ENCODE measurements at places on chromosomes 5 and 9. TPM values are rescaled to one million over a fixed set of nuclear protein-coding genes. Genes with fewer than 3 reads are reported as not detected.

CAVIN4 gene
- 0.69 TPM for total RNA-seq

PHYHD1 gene
- 71.2 TPM for total RNA-seq

HMMR gene
- total RNA-seq = 1.4 TPM

TIGD6 gene
- total RNA-seq = 7.7 TPM

DNA sequence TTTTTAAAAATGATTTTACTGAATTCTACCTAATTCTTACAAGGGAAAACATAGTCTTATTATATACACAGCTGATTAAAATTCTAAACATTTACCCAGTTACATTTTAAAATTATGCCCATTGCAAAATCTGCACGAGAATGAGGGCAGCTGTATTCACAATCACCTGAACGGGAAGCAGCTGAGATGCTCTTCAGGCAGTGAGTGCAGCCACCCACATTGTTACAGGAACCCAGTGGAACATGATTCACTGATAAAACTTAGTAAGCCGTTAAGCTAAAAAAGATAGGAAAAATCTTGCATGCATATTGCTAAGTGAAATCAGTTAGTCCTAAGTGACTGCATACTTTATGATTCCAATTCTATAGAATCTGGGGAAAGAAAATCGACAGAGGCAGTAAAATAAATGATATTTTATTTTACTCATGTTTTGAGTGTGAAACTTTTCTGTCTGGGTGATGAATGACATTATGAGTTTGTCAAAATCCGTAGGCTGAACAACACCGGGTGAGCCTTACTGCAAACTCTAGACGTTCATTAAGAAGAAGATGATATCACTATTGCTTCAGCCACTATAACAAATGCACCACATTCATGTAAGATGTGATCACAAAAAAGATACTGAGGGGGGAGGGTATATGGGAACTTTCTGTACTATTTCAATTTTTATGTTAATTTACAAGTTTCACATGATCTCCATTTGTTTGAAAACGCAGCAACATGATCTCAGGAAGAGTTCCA, 39.1 kb upstream of the FLT4 start:
- DNase-seq = no peak
